WTC11 (cell line): ENCODE measurements at places on chromosomes 2 and 18.

DNA sequence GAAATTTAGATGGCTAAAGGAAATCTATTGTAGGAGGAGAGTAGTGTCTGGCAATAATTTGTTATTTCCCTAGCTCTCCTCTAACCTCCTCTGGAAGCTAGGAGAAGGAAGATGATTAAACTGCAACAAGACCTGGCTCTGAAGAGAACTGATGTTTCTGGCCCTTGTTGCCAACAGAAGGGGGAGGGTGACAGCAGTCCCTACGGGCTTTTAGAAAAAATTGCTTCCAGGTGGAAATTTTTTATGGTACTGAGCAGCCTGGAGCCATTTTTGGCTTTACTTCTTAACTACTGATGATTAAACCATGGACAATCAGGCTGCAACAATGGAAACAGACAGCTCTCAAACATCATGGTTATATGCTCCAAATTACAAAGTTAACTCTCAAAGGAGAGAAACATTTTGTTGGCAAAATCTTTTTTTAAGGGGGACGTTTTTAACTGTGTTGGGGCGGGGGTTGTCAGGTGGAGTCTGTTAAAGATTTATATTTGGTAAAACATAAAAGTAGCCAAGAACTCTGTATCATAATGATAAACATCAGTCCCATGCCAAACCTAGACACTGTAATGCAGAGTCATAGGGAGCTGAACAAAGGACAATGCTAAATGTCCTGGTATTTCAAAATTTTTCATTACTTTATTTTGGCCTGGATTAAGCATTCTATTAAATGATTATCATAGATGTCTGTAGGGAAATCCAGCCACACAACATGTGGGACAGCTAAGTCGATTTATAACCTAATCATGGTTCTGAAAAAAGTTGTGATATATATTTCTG lies 70.0 kb downstream of the EXOC6B start:
- DNase-seq: no peak

DNA sequence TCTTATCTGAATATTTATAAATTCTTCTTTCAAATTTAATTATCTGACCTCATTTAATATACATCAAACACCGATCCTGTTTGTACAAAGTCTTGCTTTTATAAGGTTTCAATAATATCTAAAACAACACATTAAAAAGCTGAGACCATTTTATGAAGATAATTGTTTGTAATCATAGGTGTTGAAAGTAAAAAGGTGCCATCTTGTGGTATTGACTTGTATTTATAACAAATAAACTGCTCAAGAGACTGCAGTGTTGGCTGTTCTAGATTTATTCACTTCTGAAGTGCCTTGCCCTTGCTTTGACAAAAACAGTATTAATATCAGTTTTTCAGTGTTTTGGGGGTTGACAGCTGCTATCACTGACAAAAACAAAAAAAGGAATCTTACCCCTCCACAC lies 286.8 kb upstream of the HNMT start:
- no peak for DNase-seq

DNA sequence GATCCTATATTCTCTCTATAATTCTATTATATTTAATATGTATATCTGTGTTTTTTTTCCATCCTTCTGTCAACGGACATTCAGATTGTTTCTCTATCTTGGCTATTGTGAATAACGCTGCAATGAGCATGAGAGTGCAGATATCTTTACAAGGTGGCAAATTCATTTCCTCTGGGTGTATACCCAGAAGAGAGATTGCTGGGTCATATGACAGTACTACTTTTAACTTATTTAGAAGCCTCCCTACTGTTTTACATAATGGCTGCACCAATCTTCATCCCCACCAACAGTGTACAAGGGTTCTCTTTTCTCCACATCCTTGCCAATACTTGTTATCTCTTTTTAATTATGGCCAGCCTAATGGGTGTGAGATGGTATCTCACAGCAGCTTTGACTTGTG lies 66.5 kb downstream of the TSPYL6 start:
- DNase-seq: no peak

GRCh38 chr18:79637181-79637920 lies 42.3 kb upstream of the CTDP1 start:
- DNase-seq: peak; percentile 36

DNA sequence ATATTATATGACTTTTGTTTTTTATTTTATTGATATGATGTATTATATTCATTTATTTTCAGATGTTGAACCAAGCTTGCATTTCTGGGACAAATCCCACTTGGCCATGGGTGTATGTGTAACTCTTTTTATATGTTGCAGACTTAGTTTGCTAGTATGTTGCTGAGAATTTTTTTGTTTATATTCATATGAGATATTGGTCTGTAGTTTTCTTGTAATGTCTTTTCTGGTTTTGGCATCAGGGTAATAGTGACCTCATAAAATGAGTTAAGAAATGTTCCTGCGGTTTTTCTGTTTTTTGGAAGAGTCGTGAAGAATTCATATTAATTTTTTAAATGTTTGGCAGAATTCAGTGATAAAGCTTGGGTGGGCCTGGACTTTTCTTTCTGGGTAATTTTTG lies 88.7 kb downstream of the ASB1 start:
- DNase-seq: no peak

- DNase-seq: no peak
Measured at GRCh38 chr2:177249038-177249437, 15.5 kb downstream of the NFE2L2 start.

GRCh38 chr2:100207411-100207885 lies 65.1 kb upstream of the AFF3 start:
- DNase-seq: no peak

GRCh38 chr2:85915606-85916303 lies 27.0 kb upstream of the ST3GAL5 start:
- no peak for DNase-seq

GRCh38 chr18:65610939-65611338 lies 139.9 kb upstream of the CDH7 start:
- no peak for DNase-seq
